ENCODE measurements at places on chromosomes 12 and 14.

DNA sequence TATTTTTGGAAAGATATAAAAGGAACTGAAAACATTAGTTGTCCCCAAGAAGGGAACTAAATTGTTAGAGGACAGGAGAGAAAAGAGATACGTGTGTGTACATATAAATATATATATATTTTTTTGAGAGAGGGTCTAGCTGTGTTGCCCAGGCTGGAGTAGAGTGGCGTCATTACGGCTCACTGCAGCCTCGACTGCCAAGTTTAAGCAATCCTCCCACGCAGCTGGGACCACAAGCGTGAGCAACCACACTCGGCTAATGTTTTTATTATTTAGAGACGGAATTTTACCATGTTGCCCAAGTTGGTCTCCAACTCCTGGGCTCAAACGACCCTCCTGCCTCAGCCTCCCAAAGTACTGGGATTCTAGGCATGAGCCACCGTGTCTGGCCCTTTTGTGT lies 16.2 kb upstream of the NOP2 start:
- no peak for DNase-seq

DNA sequence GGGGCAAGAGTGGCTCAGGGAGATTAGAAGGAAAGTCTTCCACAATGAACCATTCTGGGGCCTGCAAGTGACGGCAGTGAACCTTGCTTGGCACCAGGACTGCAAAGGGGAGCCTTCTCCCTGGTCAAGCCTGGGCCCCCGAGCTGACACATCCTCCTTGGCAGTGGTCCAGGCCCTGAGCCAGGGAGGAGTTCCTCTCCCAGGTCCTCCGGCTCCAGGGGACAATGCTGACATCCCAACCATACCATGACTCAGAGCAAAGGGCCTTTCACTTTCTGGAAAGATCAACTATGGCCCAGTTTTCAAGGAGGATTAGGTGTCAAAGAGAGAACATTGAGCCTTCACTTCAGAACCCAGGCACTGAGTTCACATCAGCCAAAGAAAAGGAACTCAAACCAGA lies 756.5 kb upstream of the TBX3 start:
- no peak for DNase-seq

DNA sequence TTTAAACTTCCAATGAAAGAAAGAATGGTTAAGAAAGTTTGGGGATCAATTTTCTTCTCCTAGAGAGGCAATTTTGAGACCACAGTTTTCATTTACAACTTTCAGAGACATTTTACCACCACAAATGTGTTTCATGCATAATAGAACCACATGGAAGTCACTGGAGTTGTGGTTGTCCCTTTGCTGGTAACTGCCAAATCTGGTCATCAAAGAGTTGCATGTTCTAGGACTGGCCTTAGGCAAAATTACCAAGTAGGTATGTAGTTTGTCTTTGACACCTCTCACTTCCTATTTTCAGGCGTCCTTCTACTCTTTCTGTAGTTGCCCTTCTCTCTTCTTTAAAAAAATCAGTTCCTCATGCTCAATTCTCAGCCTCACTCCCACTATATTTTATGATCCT lies 54.3 kb upstream of the TMX1 start:
- peak; percentile 64 for DNase-seq

- DNase-seq, result no peak
These were observed 124.2 kb upstream of the MIS18BP1 start for GRCh38 chr14:45377166-45377565.

- no peak for DNase-seq
These were observed 278.1 kb downstream of the NUAK1 start for GRCh38 chr12:105860561-105861207.

DNA sequence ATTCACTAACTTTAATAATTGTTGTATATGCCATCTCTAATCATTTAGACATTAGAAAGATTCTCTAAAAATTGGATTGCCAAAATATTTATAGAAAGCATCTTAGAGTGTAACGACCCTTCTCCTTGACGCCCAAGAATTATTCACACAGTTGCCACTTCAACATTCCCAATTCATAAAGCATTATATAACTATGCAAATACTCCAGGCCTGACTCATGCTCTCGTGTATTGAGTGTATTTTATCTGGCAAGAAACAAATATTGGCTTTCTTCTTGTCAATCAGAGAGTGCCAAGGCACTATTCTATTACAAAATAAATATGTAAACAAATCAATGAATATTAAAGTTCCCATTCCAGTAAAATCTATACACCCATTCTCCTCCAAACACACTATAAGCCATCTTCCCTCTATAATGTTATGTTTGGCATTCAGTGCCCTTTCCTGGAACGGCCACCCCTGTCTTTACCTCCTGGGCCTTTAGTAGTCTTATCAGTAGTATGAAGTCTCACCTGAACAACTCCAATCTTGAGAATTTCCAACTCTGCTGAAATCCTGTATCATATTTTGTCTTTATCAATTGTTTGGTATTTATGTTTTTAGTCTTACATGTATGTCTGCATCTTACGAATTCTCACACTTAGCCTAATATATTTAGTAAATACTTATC lies 182.6 kb downstream of the PIK3C2G start:
- no peak for DNase-seq

- peak; percentile 16 for DNase-seq
These were observed 295.9 kb upstream of the ATP2B1 start for GRCh38 chr12:90004319-90005074.

- no peak for DNase-seq
These were observed 31.0 kb downstream of the RTL1 start for GRCh38 chr14:100872259-100873095.

- DNase-seq, result no peak
These were observed 1.9 kb upstream of the ANO2 start for GRCh38 chr12:5947006-5947405.

- no peak for DNase-seq
These were observed 430.1 kb downstream of the AEBP2 start for GRCh38 chr12:19869413-19869812.

DNA sequence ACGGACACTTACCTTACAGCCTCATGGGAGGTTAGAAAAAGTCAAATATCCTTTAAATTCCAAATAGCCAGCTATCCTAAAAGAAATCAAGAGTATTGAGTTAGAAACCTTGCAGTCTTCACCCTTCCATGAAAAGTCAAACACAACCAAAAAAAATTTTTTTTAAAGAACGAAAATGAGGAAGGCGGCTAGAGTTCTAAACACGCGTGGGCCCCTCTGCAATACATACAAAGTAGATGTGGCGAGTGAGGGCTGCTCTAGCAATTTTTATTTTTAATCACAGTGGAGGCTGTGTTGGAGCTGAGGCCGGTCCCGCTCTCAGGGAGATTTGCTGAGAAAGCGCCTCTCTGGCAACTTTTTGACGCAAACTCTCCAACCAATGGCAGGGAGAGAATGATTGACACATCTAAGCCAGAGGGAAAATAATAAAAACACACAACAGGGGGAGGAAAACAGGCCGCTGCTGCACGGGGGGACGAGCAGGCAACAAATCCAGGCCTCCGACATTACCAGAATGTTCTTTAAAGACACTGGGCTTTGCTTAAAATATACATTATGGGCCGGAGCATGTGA lies at the start of gene OTX2:
OTX2 (minus strand) TSS at position 333 of the 573 bp plus-strand sequence. CDS start 5,023 bp downstream, outside the sequence.
- DNase-seq, result no peak

GRCh38 chr14:98741523-98741922 lies 530.5 kb downstream of the BCL11B start:
- no peak for DNase-seq

- no peak for DNase-seq
These were observed 239.1 kb downstream of the ALX1 start for GRCh38 chr12:85519163-85519562.

- DNase-seq, result no peak
These were observed 18.6 kb downstream of the GSTZ1 start for GRCh38 chr14:77339407-77339806.

GRCh38 chr12:127178052-127178451 lies 1088.9 kb upstream of the TMEM132C start:
- DNase-seq, result no peak

GRCh38 chr14:97538749-97539410 lies 741.7 kb downstream of the VRK1 start:
- no peak for DNase-seq

DNA sequence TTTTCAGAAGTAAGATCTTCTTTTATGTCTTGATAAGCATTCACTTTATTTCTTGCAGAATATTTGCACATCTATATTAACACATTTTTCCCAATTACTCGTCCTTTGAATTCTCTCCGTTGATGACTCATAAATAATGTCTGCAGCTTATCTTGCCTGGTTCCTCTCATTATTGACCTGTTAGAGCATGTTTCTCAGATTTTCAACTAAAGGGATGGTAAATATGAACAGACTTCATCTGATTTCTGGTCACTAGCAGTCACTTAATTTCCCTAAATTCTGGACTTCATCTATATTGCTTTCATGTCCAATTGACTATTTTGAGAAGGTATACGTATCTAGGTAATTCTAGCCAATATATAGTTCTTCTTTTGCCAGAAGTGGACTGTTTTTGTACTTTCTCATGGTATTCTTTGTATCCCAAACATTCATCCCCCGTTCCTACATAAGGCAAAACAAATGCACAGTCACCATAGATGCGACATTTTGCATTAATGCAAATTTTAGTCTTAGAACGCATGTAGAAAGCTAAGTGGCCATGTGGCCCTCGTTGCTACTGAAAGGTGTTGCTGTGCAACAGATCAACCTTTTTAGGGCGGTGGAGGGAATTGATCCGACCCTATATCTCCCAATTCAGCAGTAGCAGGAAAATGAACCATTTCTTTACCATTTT lies 6.2 kb downstream of the PIK3C2G start:
- DNase-seq, result no peak

DNA sequence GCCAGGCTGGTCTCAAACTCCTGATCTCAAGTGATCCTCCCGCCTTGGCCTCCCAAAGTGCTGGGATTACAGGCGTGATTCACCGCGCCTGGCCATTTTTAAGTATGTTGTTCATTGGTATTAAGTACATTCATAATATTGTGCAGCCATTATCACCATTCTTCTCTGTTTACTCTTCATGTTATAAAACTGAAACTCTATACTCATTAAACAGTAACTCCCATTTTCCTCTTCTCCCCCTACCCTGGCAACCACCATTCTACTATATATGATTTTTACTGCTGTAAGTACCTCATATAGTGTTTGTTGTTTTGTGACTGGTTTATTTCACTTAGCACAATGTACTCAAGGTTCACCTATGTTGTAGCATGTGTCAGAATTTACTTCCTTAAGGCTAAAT lies 23.1 kb downstream of the METAP2 start:
- DNase-seq, result no peak

GRCh38 chr12:34607520-34608195 lies 585.4 kb downstream of the ALG10 start:
- no peak for DNase-seq

GRCh38 chr12:112321245-112321644 lies 61.0 kb downstream of the HECTD4 start:
- DNase-seq, result no peak

DNA sequence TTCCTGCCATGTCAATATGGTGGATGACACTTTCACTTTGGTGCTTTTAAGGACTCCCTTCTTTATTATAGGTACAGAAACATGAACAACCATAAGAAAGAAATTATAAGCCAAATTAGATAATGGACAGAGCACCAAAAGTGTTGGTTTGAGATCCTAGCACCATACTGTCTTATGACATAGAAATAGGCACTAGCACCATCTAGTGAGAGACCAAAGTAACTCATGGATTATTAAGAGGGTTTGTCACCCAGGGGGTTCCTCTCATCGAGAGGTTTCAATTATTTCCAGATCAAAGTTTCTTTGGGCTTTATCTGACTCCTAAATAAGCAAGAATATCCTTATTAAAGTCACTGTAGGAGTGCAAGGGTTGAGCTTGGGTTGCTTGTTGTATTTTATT lies 153.0 kb upstream of the DIO2 start:
- DNase-seq, result no peak

DNA sequence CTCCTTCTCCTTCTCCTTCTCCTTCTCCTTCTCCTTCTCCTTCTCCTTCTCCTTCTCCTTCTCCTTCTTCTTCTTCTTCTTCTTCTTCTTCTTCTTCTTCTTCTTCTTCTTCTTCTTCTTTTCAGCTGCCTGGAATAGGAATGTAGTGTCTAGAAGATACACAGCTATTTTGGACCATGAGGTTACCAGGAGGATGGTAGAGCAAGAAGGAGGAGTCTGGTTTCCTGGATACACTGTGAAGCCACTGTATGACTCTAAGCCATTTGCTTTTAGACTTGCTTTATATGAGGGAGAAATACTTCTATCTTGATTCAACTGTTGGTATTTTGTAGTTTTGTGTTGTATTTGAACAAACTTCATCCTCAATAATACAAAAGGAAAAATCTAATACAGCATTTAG lies 3.0 kb upstream of the MYBPC1 start:
- DNase-seq, result no peak

GRCh38 chr14:56543436-56543835 lies 36.2 kb upstream of the TMEM260 start:
- no peak for DNase-seq

DNA sequence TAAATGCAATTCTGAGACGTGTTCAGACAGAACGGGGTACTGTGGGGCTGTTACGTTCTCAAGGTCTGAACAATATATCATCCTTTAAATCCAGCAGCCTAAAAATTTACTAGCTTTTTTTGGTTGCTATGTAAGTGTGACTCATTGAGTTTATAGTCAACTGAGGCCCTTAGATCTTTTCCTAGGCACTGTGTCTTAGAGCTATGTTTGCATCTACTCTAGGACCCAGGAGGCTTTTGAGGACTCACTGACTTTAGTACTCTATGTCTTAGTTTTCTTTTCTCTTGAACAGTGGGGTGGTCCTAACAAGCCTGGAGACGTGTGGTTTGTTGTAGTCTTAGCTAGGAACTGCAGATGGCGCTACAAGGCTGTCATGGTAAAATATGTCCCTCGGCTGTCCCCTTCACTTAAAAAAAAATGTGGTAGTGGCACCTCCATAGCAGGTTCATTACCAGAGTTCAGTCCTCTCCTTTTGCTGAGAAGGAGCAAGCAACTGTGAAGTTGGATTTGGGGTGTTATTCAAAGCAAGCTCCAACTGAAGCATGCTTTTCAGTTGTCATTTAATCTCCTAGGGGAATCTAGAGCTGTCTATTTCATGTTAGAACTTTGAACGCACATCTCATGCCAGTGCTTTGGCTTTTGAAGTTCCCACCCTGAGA lies 8.7 kb upstream of the SPATS2 start:
- DNase-seq, result no peak

DNA sequence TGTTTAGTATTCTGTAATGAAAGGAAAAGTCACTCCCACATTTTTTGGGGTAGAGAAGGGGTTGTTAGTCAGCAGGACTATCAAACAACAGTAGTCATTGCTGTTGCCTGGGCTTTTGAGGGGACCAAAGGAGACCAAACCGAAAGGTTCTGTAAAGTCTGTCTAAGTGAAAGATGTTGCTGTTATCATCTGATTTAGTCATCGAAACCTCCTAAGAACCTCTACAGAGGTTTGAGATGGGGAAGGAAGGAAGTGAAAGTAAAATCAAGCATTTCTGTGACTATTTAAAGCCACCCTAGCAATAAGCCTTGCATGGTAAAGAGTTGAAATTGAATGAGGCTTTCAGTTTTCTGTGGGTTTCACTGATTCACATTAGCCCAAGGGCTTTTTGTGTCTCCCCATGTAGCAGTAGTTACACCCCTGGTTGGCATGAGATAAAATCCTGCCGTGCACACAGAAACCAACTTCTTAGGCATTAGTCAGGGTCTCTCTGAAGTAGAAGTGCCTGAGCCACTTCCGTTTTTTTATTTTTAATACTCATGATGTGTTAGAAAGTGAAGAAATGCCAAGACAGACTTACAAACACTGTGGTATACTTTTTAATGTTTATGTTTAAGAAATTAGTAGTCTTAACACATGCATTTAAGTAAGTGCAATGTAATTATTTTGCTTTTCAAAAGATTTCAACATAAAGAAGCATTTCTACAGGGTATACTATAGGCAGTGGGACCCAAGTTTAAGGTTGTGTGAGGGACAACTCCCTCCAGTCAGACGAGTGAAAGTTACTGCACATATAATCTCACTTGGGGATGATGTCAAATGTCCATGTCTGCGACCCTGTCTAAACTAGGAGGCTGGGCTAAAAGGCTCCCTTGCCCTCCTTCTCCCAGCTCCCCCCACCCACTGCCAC lies 50.4 kb downstream of the DYRK2 start:
- DNase-seq, result peak; percentile 98
